ENCODE measurements at places on chromosomes 11 and 22. TPM values are rescaled to one million over a fixed set of nuclear protein-coding genes. Genes with fewer than 3 reads are reported as not detected.

DNA sequence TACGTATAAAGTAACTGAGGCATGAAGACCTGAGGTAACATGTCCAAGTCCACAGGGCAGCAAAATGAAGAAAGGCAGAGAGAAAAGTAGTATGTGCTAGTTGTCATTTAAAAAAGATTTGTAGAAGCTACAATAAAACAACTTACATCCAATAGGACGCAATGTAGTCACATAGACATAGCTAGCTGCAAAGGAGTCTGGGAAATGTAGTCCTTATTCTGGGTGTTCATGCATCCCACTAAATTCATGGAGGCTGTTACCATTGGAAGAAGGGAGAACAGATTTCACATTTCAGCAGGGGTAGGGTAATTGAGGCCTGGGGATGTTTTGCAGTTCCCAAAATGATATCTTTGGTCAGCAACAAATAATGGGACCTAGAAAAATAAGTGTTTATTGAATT lies 571.4 kb downstream of the MIAT start:
- no peak for DNase-seq

GRCh38 chr11:117535201-117535849 lies 207.7 kb downstream of the CEP164 start:
- peak; percentile 63 for DNase-seq

DNA sequence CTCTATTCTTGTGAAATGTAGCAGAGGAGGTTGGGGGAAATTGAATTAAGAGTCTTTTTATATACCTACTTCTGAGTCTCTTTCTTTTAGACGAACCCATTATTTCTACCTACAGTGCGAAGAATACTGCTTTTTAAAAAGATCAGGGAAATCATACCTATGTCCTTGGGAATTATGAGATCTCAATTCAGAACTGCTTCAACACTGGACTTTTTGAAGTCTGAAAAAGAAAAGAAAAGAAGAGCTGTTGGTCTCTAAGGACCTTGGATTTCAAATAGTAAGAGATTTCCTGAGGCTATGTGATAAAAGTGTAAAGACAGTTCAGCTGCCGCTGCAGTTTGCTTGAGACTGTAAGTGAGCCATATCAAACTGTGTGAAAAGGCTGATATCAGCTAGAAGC lies 3.7 kb upstream of the OR5B21 start:
- DNase-seq: no peak

Gene FAT3
- 49.6 TPM for total RNA-seq

All from stomach (tissue), 19 donors.